ENCODE measurements at places on chromosomes 6 and 20. TPM values are rescaled to one million over a fixed set of nuclear protein-coding genes. Genes with fewer than 3 reads are reported as not detected.
A peak's percentile ranks its signal among the peaks of the same experiment; 100 is the strongest.

Gene OR12D3
- not detected for total RNA-seq

Gene AARS2
- total RNA-seq = 32.1 TPM

Gene C4A
- total RNA-seq = 10.1 TPM

Gene LST1
- not detected for total RNA-seq

Gene NCR2
- total RNA-seq = not detected

Gene ENPP3
- total RNA-seq = 0.14 TPM

- DNase-seq = no peak
Observed at GRCh38 chr6:47307362-47308197, 2.1 kb downstream of the TNFRSF21 start.

DNA sequence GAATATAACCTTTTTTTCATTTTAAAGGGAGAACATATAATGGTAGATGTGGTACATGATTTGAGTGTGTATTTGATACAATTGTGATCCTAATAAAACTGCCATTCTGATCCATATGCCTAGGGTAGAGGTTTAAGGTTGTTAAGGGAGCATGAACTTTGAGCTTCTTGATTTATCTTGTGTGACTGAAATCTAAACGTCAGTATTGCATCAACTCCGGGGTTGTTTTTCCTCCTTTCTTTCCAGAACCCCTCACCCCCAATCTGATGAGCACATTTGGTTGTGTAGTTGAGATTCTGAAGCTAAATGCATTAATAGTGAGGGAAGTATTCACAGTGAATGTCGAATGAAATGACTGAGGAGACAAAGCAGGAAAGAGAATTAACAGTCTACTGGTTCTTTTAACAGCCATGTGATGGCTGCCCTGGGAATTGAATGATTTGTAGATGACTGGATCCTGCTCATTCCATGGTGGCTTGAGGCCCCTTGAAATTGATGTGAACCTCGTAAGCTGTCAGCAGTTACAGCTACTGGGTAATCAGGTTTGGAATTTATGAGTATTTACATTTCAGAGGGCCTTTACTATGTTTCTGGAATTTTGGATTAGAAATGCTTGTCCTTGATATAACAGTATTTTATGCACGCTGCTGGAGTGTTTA, 44.8 kb downstream of the FARS2 start:
- DNase-seq = no peak

GRCh38 chr6:12882761-12883290, 166.3 kb downstream of the PHACTR1 start:
- DNase-seq = no peak

- no peak for DNase-seq
Observed at GRCh38 chr6:31304683-31305082, 32.8 kb upstream of the HLA-C start.

DNA sequence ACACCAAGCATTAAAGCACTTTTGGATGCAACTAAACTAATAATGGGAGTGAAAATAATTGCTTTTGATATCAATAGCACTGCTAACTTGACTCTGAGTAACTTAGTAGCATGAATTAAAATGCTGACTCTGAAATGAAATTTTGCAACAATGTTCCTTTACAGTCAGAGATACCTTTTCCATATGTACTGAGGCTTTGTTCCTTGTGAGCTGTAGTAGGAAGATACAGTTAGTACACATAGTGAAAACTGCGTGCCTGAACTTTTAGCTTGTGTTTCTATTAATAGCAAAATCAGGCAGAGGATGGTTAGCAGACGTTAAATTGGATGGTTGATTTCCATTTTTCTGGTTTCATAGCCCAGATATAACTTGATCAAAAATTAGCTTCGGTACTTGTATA, 18.6 kb downstream of the ADGRG6 start:
- DNase-seq = no peak

- DNase-seq = no peak
Observed at GRCh38 chr20:63151554-63152321, 64.2 kb downstream of the YTHDF1 start.

GRCh38 chr6:119040229-119040628, 38.2 kb downstream of the FAM184A start:
- no peak for DNase-seq

DNA sequence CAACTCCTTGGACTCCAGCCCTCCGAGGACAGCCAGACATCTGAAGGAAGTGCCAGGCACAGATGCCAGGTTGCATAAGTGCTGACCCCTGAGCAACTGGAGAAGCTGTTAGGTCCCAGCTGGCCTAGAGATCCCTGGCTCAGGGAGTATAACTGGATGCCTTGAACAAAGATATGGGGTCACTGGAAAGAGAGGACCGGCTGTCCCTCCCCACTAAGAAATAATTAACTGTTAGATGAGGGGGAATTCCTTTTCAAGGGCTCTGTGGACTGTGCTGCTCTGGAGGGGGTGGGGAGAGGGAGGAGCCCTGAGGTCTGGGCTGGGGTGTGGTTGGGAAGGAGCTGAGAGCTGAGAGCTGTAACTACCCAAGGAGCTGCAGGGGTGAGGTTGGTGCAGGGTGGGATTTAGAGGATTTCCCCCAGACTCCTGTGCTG, 39.6 kb downstream of the HLA-F start:
- no peak for DNase-seq

DNA sequence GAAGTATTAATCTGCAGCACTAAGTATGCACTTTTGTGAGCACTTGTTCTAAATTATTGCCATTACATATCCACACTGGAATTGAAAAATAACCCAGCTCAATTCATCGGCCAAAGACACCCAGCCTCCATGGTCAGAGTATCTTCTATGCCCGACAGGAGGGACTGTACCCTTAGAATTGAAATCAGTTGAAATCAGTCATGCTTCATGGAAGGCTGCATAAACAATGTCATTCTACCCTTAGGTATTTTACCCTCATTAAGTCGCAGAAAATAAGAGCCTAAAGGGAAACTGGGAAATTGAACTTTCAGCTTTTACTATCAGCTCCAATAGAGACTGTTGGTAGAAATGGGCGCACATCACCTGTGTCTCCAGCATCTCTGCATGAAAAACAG, 2.9 kb upstream of the RAMACL start:
- DNase-seq = no peak

DNA sequence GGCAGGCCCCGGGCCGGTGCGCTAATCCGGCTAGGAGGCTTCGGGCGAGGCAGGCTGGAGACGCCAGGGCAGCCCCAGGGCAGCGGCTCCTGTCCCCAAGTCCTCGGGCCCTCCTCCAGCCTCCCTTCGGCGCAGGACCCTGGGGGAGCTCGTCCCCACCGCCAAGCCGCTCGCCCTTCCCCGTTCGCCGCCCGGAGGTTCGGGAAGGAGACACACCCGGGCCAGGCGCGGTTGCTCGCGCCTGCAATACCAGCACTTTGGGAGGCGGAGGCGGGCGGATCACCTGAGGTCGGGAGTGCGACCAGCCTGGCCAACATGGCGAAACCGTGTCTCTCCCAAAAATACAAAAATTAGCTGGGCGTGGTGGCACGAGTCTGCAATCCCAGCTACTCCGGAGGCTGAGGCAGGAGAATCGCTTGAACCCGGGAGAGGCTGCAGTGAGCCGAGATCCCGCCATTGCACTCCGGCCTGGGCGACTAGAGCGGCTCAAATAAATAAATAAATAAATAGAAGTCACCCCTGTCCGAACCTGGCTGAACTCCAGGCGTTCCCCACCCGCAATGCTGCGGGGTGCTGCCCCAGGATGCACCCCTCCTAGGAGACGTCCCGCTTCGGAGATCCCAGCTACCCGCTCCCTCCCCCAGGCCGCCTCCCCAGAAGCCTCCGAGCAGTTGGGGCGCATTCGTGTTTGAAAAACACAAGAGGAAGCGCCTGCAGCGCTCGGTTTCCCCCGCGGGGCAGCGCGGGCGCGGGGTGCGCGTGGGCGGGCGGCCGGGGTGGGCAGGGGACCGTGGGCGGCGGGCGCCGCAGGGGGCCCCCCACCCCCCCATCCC, 27.5 kb downstream of the SERPINB9 start:
- DNase-seq = peak; percentile 17

GRCh38 chr6:47083586-47084047, 41.5 kb upstream of the ADGRF1 start:
- no peak for DNase-seq
